Colonic mucosa (tissue), 4 donors: ENCODE measurements at places on chromosomes 5 and 9. TPM values are rescaled to one million over a fixed set of nuclear protein-coding genes. Genes with fewer than 3 reads are reported as not detected.

DNA sequence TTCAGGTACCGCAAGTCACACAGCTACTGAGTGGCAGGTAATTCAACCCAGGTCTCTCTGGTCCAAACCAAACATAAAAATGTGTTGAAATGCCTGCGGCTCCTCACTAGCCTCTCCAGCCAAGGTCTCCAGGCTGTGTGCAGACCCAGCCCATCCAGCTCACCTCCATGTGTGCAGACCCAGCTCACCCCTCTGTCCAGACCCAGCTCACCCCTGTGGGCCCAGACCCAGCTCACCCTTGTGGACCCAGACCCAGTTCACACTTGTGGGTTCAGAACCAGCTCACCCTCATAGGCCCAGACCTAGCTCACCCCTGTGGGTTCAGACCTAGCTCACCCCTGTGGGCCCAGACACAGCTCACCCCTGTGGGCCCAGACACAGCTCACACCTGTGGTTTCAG, 188.0 kb upstream of the ADCY2 start:
- no peak for DNase-seq

GRCh38 chr9:136621734-136622093, 41.0 kb upstream of the EGFL7 start:
- no peak for DNase-seq

LRRC19 gene
- total RNA-seq, result 48.9 TPM

DNA sequence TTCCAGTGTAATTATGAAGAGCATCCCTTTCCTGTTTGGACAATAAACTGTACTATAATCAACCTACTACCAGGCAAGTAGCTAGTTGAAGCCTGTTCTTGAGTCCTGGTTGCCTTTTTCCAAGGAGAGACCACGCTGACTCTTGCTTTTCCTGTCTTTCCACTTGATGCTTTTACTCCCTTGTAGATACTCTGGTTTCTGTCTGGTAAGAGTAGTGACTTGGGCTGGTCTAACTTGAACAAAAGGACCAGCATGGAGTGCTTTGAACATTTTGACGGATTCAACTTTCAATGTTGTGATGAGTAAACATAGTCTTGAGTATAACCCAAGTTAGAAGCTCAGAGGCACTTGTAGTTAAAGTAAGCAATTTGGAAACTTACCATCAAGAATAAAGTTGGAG, 464.3 kb downstream of the GADD45G start:
- no peak for DNase-seq

DNA sequence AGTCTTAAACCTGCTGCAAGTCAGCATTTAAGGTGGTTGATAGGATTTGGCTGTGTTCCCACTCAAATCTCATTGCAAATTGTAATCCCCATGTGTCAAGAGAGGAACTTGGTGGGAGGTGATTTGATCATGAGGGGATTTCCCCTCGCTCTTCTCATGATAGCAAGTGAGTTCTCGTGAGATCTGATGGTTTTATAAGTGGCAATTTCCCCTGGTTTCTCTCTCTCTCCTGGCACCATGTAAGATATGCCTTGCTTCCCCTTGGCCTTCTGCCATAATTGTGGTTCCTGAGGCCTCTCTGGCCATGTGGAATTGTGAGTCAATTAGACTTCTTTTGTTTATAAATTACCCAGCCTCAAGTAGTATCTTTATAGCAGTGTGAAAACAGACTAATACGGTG, 84.3 kb upstream of the SMC2 start:
- no peak for DNase-seq

HAPLN1 gene
- total RNA-seq, result 5.9 TPM
